COR-L47 (cell line): ENCODE measurements at places on chromosomes 1 and 21.

- no peak for DNase-seq
Observed at GRCh38 chr1:38486085-38486484, 373.5 kb downstream of the RRAGC start.

DNA sequence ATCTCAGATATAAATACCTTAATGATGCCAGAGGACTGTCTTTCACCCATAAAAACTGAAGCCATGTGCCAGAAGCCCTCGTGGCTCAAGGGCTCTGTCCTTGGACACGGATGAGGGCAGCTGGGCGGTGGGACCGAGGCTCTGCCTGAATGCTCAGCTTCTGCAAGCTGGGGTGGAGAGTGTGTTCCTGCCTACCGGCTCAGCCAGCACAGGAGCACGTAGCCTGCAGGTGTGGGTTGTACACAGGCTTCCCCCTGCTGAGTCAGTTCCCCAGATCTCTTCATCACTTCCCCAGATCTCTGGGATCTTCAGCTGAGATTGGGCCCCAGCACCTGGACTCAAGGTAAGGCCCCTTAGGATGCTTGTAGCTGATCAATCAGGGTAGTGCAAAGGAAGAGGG, 15.4 kb downstream of the KCNJ15 start:
- no peak for DNase-seq

DNA sequence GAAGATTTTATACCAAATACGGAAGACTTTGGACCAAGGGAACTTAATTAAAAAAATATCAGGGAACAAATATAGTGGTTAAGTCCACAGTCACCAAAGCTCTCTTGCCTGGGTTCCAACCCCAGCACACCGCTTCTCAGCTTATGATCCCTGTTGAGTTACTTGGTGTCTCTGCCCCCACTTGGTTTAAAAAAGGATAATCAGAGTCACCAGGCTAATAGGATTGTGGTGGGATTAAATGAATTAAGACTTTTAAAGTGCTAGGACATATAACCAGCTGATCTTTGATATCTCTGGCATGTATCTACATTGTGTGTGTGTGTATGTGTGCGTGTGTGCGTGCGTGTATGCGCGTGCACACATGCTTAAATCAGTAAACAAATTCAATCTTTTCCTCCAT, 474.7 kb upstream of the DAB1 start:
- DNase-seq = no peak

GRCh38 chr1:1157914-1158710, 15.6 kb upstream of the TTLL10 start:
- no peak for DNase-seq

DNA sequence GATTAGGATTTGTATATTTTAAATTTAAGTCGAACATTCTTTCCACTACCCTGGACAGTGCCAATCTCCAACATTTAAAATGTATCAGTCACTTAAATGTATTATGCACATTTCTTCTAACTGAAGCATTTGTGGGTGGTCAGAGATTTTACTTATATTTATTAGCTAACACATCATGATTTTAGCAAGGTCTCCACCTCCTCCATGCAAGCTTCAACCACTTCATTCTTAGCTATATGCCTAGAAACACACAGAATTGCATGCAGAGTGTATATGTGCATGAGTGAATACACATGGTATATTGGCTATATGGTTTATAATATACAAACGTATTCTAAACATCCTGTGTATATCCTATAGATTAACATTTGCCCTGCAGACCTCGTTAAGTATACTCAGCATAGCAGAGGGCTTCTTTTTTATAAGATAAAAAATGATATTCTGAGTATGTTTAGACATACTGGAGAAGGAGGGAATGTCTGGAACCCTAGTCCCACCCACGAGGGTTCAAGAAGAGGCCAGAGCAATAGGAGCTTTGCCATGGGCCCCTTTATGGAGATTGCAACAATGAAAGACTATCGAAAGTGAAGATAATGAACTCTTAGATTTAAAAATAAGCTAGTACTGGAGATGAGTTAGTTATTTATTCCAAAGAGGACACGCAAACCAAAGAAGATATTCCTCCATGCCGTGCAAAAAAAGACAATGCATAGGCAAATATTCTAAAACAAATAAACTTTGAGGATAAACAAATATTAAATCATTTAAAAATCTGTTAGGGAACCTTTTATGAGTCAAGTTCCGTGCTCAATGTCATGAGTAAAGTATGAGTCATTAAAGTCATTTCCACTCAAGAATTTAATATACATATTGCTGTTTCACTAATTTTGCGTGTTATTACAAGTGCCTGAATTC, 480.4 kb downstream of the SIPA1L2 start:
- DNase-seq = no peak

DNA sequence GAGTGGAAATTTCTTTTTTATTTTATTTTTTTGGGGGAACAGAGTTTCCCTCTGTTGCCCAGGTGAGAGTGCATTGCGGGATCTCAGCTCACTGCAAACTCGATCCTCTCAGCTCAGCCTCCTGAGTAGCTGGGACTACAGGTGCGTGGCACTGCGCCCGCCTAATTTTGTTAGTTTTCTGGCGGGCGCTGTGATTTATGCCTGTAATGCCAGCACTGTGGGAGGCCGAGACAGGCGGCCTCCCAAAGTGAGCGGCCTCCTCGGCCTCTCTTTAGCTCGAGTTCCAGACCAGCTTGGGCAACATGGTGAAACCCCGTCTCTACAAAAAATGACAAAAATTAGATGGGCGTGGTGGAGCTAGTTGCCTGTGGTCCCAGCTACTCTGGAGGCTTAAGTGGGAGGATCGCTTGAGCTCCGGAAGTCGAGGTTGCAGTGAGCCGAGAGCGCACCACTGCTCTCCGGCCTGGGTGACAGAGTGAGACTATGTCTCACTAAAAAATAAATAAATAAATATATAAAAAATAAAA, 2.7 kb downstream of the GMEB1 start:
- DNase-seq = no peak

DNA sequence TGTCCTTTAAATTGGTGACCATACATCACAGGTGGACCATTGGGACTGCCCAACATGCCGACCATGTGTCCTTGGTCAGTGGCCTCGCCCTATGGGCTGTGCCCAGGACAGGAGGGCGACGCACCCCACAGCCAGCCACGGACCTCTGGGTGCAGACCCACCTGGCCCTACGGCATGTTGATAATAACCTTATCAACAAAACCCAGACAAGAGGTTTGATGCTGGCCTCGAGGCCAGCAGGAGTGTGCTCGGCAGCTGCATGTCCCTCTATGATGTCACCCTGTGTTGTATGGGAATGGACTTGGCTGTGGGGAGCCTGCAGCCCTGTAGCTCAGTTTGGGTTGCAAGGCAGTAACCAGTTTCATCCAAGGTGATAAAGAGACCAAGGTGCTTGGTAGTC, 32.1 kb downstream of the SLC37A1 start:
- DNase-seq = no peak

DNA sequence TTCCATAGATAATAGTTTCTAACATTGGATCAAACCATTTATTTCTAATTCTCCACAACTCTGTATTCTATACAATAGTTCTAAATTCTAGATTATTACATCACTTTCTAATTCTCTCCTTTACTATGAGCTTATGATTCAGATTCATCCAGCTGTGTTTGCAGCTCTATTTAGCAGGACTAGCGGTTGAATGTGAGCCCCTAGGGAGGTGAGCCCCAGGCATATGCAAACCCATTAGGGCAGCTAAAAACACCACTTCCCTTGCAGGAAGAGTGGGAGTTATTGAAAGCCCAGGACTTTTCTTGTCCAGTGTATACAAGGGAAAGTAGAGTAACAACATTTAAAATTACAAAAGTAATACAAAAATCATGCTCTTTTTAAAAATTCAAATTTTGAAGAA, 56.9 kb downstream of the KRTAP19-8 start:
- no peak for DNase-seq
